ENCODE measurements at places on chromosomes 2 and 18. TPM values are rescaled to one million over a fixed set of nuclear protein-coding genes. Genes with fewer than 3 reads are reported as not detected.
A peak's percentile ranks its signal among the peaks of the same experiment; 100 is the strongest.

Gene ACTG2
- total RNA-seq, result not detected

Gene C2orf66
- total RNA-seq, result not detected

Gene STON1
- total RNA-seq, result 1.4 TPM

Gene GPAT2
- 2.0 TPM for total RNA-seq

Gene MYOM1
- total RNA-seq, result 2.7 TPM

GRCh38 chr2:156982615-156983014 lies 274.9 kb upstream of the GALNT5 start:
- DNase-seq, result no peak

- DNase-seq, result no peak
Observed at GRCh38 chr2:109391243-109391642, 222.5 kb downstream of the SEPTIN10 start.

DNA sequence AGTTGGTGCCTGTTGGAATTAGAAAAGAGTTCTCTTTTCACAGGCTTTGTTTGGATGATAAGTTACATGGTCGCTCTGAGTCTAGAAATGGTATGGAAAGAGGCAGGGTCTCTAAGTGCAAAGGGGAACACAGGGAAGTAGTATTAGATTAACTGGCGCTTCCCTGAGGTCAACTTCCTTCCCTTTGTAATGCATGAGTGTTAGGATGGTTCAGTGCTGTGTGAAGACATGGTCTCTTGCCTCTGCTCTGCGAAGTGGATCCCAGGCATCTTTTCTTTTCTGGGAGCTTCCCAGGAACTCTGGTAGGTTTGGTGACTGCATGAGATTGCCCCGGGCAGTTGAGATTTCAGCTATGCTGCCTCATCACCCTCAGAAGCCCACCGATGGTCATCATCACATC lies 170.3 kb downstream of the MIB1 start:
- DNase-seq, result no peak

- no peak for DNase-seq
Observed at GRCh38 chr18:61360404-61361383, 27.5 kb downstream of the CDH20 start.

- peak; percentile 74 for DNase-seq
Observed at GRCh38 chr2:84906900-84907714, 1.7 kb downstream of the TMSB10 start.

DNA sequence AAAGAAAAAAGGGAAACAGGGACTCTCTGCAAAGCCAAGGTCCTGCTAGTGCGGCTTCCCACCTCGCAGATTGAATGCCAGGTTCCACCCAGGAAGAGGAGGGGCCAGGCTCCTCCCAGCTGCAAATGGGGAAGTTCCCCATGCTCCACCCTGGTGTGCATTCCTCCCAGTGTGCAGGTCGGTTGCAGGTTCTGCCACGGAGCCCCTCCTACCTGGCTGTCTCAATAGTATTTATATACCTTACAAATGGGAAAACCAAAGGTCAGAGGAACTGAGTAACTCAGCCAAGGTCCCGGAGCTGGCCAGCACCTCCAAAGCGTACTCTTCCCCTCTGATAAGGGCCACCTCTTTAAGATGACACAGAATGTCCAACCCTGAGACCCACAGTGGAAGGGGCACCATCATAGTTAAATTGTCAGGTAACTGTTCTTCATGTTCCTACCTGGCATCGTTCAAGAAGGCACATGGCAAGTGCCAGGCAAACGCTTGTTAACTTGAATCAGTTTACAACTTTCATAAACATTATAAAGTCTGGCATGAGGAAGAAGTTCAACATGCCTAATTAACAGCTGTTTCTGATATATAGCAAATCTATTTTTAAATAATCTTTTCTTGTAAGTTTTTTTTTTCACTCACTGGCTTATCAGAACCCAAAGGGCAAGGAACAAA lies 35.5 kb downstream of the POU3F3 start:
- no peak for DNase-seq

GRCh38 chr2:176642074-176642473 lies 372.8 kb downstream of the MTX2 start:
- DNase-seq, result no peak

GRCh38 chr2:181117206-181117925 lies 137.0 kb downstream of the UBE2E3 start:
- DNase-seq, result no peak

- no peak for DNase-seq
Observed at GRCh38 chr2:7557376-7557775, 640.2 kb downstream of the RNF144A start.

DNA sequence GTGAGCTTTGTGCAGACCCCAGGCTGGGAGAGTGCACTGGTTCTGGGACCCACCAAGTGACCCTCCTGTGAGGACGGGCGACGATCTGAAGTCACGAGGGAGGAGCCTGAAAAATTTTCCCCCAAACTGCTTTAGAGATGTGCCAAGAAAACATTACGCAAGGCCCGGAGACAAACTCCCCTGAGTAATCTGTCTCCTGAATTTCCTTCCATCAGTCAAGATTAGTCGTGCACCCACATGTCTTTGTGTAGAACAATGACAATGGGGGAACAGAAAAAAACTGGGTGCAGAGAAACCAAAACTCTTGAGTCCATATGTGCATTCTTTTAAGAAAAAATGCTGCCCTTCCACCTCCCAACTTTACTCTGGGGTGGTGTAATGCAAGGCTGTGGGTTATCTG lies 12.6 kb upstream of the NCK2 start:
- DNase-seq, result no peak

DNA sequence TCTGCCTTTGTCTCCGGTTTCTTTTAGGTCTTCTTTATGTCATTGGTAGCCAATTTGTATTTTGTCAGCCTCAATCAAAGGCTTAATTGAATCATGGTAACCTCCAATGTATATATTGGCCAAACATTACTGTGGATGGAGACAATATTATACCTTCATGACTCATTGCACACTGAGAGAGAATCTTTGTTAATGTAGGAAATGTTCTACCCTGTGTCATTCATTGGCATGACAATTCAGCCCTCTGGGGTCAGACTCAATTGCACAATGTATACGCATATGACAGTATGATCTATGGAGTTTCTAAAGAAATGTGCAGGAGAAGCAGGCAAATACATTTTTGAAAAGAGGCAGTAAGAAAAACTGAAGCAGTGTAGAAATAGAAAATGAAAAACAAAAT lies 162.6 kb downstream of the PDE11A start:
- DNase-seq, result no peak

DNA sequence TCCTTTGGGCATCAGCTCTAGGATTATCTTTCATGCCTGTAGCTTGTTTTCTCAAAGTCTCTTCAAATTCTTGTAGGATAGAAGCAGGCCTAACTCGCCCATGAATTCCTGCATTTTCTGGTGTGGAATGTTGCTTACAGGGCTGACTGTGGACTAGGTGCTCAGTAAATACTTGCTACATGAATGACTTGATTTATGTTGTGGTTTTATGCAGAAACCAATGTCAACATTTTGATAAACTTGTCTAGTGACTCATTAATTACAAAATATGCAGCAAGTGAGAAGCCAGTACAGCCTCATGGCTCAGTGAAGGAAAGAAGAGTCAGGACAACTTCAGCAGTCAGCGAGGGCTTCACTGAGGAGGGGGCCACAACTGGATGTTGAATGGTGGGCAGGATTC lies 110.6 kb upstream of the SIX2 start:
- no peak for DNase-seq
